Left lung (tissue), 14 donors: ENCODE measurements at places on chromosomes 6 and 20.
A peak's percentile ranks its signal among the peaks of the same experiment; 100 is the strongest.

DNA sequence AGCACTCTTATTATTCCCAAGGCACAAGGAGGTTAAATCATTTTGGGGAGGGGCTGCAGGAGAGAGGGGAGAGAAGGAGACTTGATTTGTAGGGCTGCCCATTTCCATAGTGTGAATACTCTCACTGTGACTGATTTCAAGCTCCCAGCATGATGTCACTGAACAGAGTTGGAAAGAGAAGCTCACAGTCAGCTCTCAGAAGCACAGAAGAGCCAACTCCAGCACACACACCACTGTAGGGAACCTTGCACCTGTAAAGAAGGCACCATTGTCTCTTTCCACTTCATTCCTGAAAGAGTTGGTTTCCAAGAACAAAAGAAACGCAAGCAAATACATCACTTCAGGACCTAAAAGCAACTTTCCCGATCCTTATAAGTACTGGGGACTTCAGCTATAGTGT is 12.7 kb upstream of the STK35 start:
- no peaks in the 10 kb centered on the region for H3K36me3 ChIP-seq
- H3K4me1 ChIP-seq = peaks cover 20% of the 10 kb centered on the region
- no peak overlapping the region for H3K4me3 ChIP-seq
- peaks cover 90% of the 10 kb centered on the region for H3K27me3 ChIP-seq
- H3K27ac ChIP-seq = no peak overlapping the region

- H3K4me1 ChIP-seq = no peaks in the 10 kb centered on the region
- no peak overlapping the region for H3K4me3 ChIP-seq
- no peak overlapping the region for H3K27ac ChIP-seq
- H3K27me3 ChIP-seq = no peaks in the 10 kb centered on the region
- H3K36me3 ChIP-seq = peaks cover 23% of the 10 kb centered on the region
Measured at GRCh38 chr20:34615477-34615876, 57.0 kb downstream of the MAP1LC3A start.

DNA sequence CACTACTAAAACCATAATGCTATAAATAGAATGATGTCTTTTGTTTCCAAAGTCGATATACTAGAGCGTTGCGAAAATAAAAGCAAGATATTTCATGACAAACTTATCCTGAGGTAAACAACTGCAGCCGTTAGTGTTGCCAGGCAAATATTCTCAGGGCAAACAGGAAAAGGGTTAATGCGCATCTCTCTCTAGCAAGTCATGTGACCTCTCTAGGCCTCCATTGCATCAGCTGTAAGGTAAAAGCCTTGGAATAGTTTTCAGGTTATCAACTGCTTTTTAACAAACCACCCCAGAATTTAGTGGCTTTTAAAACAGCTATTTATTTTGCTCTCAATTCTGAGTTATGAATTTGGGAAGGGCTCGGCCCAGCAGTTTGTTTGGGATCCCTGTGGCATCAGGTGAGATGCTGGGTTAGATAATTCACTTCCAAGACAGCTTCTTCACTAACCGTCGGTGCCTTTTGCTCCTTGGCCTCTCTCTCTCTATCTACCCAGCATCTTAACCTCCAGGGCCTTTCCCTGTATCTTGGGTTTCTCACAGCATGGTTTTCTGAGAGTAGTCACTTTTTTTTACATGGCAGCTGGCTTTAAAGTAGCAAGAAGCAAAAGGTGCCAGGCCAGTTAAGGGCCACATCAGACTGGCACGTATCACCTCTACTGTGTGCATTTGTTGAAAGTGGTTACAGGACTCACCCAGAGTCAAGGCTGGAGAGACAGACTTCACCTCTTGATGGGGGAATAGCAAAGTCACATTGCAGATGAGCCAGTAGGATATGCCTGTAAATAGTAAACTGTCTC is 39.2 kb upstream of the LTV1 start:
- H3K27me3 ChIP-seq = no peaks in the 10 kb centered on the region
- no peak overlapping the region for H3K27ac ChIP-seq
- no peak overlapping the region for H3K4me3 ChIP-seq
- no peak for DNase-seq

DNA sequence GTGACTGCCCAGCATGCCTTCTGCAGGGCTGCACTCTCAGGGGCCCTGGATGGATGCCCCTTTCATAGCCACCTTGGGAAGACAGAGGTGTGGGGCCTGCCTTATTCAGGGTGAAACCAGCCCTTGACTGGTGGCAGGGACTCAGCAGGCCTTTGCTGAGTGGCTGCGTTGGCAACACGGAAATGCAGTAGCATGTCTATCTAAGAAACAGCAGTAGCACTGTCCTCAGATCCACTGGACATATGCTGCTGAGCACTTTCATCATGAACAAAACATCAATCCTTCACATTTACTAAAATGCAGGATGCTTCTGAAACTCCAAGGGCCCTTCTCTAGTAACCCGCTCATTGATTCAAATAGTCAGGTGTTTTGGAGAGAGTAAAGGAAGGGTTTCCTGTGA is 4.9 kb upstream of the TBXT start:
- H3K27me3 ChIP-seq = peaks cover 69% of the 10 kb centered on the region
- no peak for DNase-seq
- H3K27ac ChIP-seq = no peak overlapping the region
- H3K36me3 ChIP-seq = no peaks in the 10 kb centered on the region
- H3K4me3 ChIP-seq = no peak overlapping the region
- H3K4me1 ChIP-seq = peaks cover 16% of the 10 kb centered on the region

DNA sequence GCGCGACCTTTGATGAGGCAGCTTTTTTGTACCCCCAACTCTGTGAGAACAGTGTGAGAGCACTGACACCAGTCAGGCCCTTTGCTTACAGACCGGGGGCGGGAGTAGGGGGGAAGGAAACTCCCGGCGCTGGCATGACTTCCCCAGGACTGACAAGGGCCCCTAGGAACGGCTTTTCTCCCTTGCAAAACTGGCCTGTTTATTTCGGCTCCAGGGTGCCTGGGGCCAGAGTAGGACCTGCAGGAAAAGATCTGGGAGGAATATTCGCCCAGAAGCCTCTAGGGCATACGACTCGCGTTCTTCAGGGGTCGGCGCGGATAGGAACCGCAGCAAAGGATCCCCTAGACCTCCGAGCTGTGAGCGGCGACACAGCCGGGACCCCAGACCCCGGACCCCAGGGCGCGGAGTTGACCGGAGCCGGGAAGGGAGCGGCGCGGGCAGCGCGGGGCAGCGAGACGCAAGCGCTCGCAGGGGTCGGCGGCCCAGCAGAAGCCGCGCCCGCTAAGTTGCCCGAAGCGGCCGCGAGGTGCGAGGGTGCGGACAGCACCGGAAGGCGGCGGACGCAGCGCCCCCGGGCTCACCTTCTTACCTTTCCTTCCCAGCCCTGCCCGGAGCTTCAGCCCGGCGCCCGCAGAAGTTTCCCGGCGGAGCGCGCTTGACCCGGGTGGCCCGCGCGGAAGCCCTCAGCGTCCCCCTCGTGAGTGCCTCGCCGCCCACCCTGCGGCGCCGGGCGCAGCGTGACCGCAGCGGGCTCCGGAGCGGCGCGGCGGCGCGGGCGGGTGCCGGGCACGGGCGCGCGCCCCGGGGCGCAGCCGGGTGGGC is at the start of gene POPDC3:
Gene POPDC3 (minus strand): TSS at position 771 of the 822 bp plus-strand sequence. CDS start 18,105 bp downstream, outside the sequence.
- H3K4me3 ChIP-seq = peak within 1 kb of the TSS; percentile 29
- DNase-seq = peak; percentile 79
- peaks cover 29% of the 10 kb centered on the region for H3K27me3 ChIP-seq
- H3K36me3 ChIP-seq = no peaks in the 10 kb centered on the region
- H3K27ac ChIP-seq = no peak within 1 kb of the TSS

GRCh38 chr20:32056708-32057483 is 4.9 kb downstream of the HCK start:
- no peak overlapping the region for H3K4me3 ChIP-seq
- no peaks in the 10 kb centered on the region for H3K4me1 ChIP-seq
- peaks cover 15% of the 10 kb centered on the region for H3K36me3 ChIP-seq
- peaks cover 19% of the 10 kb centered on the region for H3K27me3 ChIP-seq

DNA sequence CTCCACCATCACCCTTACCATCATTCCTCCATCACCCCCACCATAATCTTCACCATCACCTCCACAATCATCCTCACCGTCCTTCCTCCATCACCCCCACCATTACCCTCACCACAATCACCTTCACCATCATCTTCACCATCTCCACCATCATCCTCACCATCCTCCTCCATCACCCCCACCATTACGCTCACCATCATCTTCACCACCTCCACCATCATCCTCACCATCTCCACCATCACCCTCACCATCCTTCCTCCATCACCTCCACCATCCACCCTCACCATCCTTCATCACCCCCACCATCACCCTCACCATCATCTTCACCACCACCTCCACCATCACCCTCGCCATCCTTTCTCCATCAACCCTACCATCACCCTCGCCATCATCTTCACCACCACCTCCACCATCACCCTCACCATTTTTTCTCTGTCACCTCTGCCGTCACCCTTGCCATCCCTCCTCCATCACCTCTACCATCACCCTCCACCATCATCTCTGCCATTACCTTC is 33.1 kb upstream of the MPC1 start:
- no peak overlapping the region for H3K27ac ChIP-seq
- no peak for DNase-seq
- no peaks in the 10 kb centered on the region for H3K36me3 ChIP-seq
- H3K27me3 ChIP-seq = no peaks in the 10 kb centered on the region
- H3K4me1 ChIP-seq = no peaks in the 10 kb centered on the region

DNA sequence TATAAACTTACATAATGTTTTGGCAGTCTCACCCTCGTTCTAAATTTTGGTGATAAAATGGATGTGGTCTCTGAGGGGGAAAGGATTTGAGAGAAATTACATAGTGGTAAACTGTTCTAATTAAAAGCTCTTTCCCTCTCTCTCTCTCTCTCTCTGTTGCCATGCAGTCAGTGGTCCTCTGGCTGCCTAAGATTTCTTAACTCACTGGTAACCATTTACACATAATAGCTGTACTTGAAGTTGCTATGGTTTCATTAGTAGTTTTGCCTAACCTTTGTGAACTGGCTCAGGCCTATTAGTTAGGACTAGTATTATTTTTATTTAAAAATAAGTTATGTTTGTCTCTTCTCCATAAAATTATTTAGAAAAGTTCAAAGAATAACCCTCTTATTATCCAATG is 42.0 kb downstream of the MAPK14 start:
- peaks cover 59% of the 10 kb centered on the region for H3K4me1 ChIP-seq
- no peak overlapping the region for H3K4me3 ChIP-seq
- H3K27me3 ChIP-seq = no peaks in the 10 kb centered on the region
- no peak overlapping the region for H3K27ac ChIP-seq

- no peak for DNase-seq
- H3K36me3 ChIP-seq = no peaks in the 10 kb centered on the region
- no peak overlapping the region for H3K4me3 ChIP-seq
Measured at GRCh38 chr20:56043227-56043626, 37.9 kb upstream of the CBLN4 start.

GRCh38 chr6:143647732-143648131 is 30.0 kb upstream of the PHACTR2 start:
- H3K27ac ChIP-seq = no peak overlapping the region
- H3K4me3 ChIP-seq = no peak overlapping the region
- H3K36me3 ChIP-seq = no peaks in the 10 kb centered on the region
- no peak for DNase-seq

DNA sequence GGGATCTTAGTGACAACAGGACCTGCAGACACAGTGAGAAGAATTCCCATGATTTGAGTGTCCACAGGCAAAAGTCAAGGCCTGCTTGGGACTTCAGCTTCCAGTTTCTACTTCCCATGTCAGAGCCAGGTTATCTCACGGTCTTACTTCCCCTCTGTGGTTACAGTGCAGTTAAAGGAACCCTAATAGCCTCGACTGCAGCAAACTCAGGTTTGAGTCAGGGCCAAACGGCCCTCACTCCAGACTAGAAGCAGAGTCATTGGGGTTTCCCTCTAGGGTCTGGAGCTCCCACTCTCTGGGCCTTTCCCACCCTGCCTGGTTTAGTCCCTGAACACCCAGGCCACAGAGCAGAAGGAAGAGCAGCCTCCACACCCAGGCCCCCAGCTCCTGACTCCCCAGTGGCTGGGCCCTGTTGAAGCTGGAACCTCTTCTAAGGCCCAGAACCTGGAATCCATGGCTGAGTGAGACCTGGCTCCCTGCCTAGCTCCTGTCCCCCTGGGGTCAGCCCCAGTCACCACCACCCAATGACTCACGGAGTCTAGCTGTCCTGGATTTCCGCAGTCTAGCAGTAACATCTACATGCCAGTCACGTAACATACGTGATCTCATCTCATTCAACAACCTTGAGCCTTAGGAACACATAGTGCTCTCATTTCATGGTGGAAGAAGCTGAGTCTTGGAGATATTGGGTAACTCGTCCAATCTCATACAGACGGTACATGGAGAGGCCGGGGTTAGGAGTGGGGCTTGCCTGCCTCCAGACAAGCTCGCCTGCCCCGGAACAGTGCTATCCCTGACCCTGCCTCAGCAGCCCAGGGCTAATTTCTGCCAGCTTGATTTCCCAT is 9.2 kb upstream of the GHRH start:
- H3K27me3 ChIP-seq = no peaks in the 10 kb centered on the region
- no peaks in the 10 kb centered on the region for H3K36me3 ChIP-seq
- no peaks in the 10 kb centered on the region for H3K4me1 ChIP-seq
- no peak for DNase-seq
- peak overlapping the region; percentile 2 for H3K27ac ChIP-seq

DNA sequence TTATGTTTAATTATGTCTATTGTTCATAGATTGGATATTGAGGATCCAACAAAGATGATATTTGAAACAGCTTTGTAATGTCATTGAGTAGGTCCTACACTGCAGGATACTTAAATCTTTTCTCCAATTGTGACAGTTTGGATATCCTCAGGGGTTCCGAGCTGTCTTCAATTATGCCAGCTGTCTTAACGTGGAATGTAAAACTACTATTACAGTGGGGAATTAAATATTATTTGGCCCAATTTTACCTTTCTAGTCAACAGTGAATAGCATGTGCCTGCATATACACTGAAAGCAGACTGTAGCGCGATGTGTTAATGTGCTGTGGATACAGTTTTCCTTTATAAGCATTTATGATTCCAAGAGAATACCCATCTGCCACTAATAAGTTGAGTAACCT is 156.9 kb downstream of the GRIK2 start:
- H3K4me1 ChIP-seq = no peaks in the 10 kb centered on the region
- H3K4me3 ChIP-seq = no peak overlapping the region
- H3K27me3 ChIP-seq = no peaks in the 10 kb centered on the region
- no peak for DNase-seq
- H3K36me3 ChIP-seq = no peaks in the 10 kb centered on the region
- no peak overlapping the region for H3K27ac ChIP-seq

DNA sequence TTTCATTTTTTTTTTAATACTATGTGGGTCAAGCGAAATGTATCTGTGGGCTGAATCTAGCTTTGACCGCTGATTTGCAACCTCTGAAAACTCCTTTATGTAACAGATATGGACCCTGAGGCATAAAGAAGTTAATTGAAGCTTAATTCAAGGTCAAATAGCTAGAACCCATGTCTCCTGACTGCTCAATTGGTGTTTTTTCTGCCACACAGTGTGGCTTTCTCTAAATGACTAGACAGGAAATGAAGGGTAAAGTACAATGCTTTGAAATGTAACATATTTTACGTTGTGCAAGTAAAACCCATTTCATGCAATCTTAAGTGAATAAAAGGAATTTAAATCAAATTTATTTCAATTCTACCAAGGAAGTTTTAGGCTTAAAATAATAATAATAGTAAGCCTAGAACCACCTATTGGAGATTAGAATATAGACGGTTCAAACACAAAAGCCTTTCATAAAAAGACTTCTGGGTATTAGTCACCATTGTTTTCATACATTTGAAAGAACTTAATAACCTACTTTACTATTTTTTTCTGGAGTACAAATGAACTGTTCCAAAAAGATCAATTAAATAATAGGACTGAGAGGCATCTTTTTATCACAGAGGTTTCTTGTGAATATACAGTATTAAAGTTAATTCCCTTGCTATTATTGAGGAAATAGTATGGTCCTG is 279.8 kb downstream of the EPHA7 start:
- no peak for DNase-seq
- no peaks in the 10 kb centered on the region for H3K27me3 ChIP-seq
- no peak overlapping the region for H3K4me3 ChIP-seq
- no peaks in the 10 kb centered on the region for H3K4me1 ChIP-seq
- H3K27ac ChIP-seq = no peak overlapping the region
- no peaks in the 10 kb centered on the region for H3K36me3 ChIP-seq
